ENCODE measurements at places on chromosomes 2 and 18.

- no peak for DNase-seq
These were observed 39.7 kb upstream of the GRP start for GRCh38 chr18:59180150-59180845.

GRCh38 chr2:205245652-205246051 lies 436.6 kb upstream of the NRP2 start:
- no peak for DNase-seq

DNA sequence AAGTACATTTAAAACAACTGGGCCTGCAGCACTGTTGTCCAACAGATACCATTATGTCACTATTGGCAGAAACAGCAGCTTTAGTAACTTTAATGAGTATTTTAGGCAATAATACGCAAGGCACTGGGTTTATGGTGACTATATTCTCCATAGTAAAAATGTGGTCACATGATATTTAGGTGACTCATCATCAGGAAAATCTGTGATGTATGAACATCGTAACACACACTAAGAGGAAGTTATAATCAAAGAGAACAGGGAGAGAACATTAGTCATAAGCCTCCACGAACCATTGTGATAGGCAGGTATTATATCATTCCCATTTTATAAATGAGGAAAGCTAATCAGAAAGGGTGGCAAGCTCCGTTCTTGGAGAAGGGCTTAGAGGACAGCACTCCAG lies 36.9 kb downstream of the RAPH1 start:
- DNase-seq: no peak

GRCh38 chr2:28313220-28313784 lies 79.4 kb upstream of the FOSL2 start:
- no peak for DNase-seq

- DNase-seq: no peak
These were observed 2.8 kb upstream of the TCF7L1 start for GRCh38 chr2:85130407-85130806.

DNA sequence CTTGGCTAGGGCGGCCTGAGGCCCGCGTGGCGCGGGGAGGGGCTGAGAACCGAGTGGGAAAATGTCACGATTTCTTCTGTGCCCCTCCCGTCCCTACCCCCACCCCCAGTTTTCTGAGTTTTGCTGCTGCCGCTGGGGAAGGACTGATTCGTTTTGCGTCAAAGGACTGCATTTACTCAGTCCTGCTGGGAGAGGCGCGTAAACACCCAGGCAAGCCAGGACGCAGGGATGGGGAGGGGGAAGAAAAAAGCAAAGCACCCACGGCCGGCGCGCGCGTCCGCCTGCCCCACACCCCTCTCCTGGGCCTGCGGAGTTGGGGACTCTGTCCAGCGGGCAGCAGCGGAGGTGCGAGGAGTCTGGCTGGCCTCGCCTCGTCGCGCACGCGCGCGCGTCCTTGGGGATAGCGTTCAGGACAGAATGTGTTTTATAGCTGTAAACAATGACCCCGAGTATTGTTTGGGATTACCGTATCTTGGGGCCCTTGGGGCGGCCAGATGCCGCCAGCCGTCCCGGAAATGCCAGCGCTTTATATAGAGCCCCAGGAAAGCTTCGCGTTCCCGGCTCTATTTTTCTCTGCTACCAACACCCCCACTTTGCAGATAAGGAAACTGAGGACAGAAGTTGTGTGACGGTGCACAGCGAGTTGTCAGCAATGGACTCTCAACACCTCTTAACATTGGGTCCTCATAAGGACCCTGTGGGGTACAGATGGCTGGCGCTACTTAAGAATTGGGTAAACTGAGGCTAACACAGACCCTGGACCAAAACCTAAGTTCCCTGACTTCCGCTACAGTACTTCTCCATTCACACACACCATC lies 1.7 kb upstream of the FOSL2 start:
- DNase-seq: no peak

DNA sequence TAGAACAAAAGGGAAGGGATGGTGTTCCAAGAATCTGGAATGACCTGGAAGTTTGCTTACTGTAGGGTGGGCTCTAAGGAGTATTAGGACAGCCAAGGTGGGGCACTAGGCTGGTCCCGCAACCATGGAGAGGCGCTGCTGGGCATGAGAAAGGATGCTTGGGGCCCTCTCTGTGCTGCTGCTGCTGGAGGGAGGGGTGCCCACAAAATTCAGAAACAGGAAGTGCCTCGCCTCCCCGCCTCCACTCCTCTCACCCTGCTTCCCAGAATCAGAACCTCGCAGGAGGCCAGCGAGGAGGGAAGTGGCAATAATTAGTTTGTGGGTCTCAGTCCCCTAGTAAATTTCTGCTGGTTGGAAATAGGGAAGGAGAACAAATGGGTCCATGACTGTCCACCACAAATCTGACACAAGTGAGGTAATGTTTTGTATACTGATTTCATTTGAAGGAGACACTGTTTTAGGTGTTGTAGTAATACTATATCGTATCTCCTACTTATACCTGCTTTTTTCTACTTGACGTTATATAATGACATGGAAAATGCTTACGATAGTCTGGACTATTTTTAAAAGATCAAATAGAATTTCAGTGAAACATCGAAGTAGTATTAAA lies 7.9 kb upstream of the PDCL3 start:
- no peak for DNase-seq

GRCh38 chr2:204251158-204251997 lies 293.9 kb upstream of the PARD3B start:
- no peak for DNase-seq

- no peak for DNase-seq
These were observed 1.5 kb upstream of the KLHL30 start for GRCh38 chr2:238136820-238137537.

DNA sequence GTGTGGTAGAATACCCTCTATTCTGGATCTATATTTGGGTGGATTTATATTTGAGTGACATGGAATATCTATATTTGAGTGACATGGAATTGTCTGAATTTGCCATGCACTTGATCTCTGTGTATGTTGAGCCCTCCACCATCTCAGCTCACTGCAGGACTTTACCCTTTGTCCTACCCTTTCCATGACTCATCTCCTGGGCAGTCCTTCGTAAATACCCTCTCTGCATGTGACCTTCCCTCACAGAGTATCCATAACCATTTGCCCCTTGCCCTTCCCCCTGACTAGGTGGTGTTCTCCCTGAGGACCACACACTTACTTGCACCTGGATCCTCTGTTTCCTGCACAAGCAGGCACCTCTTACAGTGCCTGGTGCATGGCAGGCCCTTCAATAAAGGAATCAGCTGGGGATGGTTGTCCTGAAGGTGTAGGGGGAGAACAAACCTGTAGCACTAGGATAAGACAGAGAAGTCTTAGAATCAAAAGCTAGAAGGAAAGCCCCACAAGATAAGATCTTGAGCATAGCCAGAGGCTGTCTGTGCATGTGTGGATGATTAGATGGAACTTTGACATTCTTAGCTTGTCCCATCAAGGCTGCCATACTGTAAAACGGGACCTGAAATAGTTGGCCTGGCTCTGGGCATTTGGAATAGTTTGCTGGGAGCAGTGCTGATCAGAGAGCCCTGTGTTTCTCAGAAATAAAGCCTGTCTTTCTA lies 230.4 kb downstream of the FHOD3 start:
- DNase-seq: no peak

- no peak for DNase-seq
These were observed 7.7 kb upstream of the NFATC1 start for GRCh38 chr18:79388043-79388442.

DNA sequence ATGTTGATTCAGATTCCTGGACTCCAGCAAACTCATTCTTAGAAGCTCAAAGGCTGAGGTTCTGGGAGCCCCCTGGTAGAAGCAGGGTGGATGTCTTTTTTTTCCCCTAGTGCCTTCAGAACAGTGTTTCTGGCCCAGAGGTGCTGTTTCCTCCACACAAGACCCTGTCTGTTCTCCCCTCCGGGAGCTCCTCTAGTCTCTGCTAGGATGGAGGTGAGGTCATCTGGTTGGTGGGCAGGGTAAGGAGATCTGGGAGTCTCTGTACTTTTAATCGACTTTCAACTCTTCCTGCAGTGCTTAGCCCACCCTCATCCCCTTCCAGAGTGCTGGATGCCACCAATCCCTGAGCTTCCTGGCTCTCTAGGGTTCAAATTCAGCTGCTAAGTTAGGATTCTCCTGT lies 192.0 kb downstream of the SH3BP4 start:
- DNase-seq: no peak

DNA sequence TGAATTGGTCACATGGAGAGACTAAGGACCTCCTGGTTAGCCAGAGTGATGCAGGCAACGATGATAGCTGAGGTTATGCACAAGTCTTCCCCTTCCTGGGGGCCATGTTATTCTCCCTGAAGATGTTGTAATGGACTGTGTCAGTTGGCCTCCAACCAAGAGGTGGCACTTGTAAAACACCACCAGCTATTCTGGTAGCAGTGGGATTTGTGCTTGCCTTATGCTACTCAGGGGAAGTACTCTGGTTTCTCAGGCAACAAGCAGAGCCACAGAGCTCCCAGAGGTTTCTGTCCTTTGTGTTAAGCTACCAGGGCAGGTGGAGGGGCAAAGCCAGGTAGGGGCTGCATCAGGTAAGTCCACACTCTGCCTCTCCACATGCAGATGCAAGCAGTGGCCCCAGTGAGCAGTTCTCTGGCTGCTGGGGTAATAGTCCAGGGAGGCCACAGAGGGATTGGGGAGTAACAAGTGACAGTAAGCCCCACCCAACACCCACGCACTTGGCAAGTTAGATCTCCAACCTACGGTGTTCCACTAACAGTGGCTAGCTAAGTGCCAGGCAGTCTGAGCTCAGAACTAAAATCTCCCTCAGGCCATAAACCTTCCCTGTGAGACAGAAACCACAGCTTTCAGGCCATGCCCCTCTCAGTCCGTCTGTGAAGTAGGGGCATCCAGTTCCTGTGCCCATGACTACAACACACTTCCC lies 99.7 kb downstream of the RND3 start:
- DNase-seq: no peak

DNA sequence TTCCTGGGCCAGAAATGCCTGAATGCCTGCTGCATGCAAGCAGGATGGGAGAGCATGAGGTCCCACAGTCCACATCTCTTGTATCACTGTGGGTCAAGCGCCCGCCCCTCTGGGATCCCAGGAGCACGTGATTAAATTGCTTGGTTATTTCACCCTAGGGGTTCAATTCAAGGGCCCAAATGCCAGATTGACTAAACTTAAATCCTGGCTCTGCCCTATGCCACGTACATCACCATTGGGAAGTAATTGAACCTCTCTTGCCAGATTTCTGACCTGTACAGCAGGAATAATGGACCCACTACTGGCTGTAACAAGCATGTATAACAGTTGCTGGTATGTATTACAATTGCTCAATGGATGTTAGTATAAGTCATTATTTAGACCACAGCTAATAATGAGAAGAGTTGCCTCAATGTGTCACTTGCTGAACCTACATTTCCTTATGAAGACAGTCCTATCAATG lies 19.9 kb downstream of the FHL2 start:
- no peak for DNase-seq

DNA sequence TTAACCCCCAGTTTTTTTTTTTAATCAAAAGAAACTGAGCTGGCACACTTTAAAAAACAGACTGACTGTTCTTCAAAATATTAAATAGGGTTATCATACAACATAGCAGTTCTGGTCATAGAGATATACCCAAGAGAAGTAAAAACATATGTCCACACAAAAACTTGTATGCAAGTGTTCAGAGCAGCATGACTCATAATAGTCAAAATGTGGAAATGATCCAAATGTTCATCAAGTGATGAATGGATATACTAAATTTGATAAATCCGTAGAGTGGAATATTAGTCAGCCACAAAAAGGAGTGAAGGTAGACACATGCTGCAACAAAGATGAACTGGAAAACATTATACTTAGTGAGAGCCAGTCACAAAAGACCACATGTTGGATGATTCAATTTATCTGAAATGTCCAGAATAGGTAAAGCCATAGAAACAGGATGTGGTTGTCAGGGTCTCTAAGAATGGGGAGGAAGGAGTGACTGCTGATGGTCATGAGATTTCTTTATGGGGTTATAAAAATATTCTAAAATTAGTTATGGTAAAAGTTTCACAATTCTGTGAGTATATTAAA lies 5.1 kb downstream of the SMIM21 start:
- DNase-seq: no peak

DNA sequence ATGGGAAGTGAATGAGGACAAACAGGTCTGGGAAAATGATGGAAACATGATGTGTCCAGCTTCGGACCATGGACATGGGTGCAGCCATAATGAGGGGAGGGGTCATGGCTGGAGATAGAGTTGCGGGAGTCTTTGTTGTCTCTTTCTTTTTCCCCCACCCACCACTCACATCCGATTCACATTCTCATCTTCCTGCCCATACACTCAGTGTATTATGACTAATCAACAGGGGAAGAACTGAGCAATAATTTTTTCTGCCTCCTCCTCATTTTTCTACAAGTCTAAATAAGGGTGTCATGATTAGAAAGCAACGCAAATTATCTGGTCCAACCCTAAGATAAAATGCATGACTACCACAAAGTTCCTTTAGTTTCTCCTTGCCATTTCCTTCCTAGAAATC lies 5.7 kb upstream of the SERPINB2 start:
- DNase-seq: no peak

DNA sequence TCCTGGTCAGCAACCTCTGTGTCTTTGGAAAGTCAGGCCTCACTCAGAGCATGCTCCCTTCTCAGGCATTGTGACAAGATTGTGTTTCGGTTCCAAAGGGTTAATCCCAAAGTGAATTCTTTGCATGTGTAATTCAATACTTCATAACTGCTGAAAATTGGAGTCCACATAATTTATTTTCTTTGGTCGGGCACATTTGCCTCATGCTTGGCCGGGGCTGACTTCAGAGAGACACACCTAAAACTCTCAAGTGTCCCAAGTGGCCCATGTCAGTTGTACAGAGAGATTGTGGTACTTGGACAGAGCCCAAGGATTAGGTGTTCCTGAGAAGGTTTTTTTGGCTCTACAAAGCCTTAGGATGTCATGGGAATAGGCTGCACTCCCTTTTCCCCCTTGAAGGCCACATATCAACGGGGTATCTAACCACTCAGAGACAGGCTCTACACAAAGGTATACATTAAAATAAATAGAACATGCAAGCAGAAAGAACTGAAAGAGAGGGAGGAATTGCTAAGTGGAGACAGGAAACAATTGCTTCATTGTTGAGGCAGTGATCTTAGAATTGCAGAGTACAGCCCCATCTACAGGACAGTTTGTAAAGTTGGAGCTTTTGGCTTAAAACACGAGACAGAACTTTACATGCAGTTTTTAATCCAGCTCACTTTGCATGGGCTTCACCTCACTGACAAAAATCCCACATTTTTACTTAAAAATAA lies 1232.3 kb upstream of the ZEB2 start:
- peak; percentile 27 for DNase-seq

- no peak for DNase-seq
These were observed 23.0 kb upstream of the BIN1 start for GRCh38 chr2:127129937-127130336.

DNA sequence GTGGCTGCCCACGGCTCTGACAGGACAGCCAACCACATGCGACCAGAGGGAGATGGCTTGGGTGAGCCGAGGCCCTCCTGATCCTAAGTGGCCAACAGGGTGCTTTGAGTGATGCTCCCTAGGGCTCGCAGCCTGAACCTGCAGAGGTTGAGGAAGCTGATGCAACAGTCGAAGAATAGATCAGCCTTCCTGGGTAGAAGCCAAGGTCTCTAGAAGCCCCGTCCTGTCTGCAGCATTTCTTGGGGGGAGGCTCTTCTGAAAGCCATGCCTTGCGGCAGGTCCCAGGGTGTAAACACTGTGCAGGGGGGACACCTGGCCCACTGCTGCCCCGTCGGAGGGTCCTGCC lies 136.4 kb downstream of the HDAC4 start:
- no peak for DNase-seq
